Globus pallidus (tissue), 1 donor: ENCODE measurements at places on chromosomes 4 and X.
A peak's percentile ranks its signal among the peaks of the same experiment; 100 is the strongest.

DNA sequence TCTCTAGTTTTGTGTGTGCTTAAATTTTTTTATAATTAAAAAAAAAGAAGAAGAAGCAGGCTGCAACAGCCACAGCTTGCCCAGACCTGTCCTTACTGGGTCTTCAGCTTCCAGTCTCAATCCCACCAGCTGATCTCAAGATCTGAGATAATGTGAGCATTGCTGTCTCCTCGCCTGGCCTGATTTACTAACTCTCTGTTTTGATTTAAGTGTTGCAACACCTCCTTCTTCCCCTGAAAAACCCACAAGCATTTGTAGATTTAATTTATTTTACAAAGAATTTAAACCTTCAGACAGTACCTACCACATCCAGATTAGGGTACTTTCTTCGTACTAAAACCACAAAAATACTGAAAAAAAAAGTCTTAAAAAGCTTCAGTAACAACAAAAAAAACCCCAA, 38.0 kb downstream of the FAM241A start:
- DNase-seq, result peak; percentile 22

DNA sequence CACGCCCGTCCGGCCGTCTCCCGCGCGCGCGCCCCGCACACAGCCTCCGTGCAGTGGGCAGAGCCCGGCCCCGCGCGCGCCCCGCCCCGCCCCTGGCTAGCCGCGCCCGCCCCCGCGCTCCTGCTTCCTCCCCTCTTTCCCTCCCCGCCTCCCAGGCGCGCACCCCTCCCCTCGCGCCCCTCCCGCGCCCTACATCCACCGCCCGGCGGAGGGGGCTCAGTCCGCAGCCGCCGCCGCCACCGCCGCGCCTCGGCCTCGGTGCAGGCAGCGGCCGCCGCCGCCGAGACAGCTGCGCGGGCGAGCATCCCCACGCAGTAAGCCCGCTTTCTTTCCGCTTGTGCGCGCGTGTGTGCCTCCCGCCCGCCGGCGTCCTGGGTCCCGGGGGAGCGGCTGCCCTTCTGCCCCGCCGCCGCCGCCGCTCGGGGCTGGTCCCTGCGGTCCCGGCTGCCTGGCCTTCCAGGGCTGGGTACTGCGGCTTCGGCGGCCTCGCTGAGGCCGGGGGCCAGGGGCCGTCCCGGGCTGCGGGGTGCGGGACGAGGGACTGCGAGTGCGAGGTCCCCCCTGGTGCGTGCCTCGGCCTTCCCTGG, at the start of gene FHL1:
FHL1 (plus strand) TSS at position 219 of the 587 bp plus-strand sequence.
- peak; percentile 47 for DNase-seq

DNA sequence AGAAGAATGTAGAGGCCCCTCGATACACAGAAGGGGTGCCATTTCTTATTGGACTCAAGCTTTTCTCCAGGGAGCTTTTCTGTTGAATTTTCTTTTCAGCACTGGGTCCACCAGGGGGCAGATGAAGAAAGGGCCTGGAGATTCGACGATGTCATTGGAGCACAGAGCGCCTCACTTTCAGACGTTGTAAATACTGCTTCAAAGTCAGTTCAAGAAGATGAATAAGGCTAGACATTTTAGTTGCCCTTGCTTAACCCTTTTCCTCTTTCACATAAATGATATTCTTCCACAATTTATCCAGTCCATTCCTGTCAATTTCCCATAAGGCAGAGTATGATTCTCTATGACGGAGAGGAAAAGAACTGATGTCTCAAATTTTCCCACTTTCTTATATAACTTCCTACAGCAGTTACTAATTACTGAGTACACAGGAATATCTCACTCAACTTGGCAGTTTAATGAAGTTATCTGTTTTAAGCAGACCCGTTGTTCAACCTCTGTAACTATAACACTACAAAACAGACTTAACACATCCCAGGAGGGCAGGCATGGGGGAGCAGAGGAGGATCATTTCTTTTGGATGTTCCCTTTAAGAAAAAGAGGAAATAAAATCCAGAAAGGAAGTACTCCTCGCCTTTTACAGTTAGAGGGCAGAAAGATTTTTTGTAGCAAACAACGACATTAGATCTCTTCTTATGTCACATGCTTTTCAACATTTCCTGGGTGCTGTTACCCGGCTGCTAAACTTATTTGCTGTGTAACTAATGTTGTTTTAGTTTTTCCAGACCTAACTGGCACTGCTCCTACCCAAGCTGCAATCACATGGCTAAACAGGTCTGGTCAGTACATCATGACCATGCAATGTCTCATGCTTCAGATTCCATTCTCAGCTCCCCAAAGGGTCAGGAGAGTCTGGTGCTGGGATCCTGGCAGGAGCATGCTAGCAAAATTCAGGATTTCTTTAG, 12.2 kb upstream of the CENPU start:
- peak; percentile 83 for DNase-seq

DNA sequence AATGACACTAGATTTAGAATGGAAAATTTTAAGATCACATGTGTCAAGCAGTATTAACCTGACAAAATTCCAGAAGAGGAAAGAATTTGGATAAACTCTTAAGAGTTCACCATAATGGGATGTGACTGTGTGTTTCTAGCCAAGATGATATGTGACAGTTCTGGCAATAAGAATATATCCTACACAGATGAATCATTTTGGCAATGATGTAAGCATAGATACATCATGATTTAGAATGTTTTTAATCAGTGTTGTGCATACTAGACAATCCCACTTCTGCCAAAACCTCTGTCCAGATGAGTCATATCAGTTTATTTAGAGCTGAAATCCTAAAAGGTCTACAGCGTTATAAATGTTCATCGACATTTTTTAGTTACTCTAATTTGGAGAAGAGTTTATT, 48.8 kb downstream of the PTCHD1 start:
- DNase-seq, result no peak

GRCh38 chrX:81791086-81791485, 589.2 kb downstream of the SH3BGRL start:
- DNase-seq, result no peak

- no peak for DNase-seq
Observed at GRCh38 chr4:113919611-113920010, 59.8 kb downstream of the ARSJ start.

- no peak for DNase-seq
Observed at GRCh38 chr4:99860521-99860920, 33.7 kb downstream of the LAMTOR3 start.

- DNase-seq, result no peak
Observed at GRCh38 chr4:38242822-38243387, 282.7 kb downstream of the PTTG2 start.

DNA sequence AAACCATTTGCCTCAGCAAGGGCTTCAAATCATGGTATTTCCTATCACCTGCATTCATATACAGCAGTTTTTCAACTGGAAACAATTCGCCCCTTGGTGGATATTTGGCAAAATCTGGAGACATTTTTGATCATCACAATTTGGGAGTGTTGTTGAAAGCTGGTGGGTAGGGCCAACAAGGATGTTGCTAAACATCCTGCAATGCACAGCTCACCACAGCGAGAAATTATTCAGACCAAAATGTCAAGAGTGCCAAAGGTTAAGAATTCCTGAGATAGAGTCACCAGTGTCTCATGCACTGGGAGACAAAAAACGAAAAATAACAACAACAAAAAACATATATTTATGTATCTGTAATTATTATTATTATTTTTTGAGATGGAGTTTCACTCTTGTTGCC, 435.2 kb upstream of the CTSO start:
- no peak for DNase-seq

DNA sequence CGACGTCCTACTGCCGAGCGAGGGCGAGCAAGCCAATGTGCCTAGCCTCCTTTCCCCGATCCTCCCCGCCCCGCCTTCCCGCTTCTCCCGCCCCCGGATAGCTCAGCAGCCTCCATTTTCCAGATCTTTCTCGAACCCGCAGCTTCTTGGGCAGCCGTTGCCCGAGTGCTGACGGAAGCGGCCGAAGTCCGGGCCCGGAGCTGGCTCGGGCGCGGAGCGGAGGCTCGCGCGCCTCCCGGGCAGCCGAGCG, 172 bp upstream of the HSPA4L start:
- no peak for DNase-seq
